Activated CD8-positive, alpha-beta memory T cell treated with anti-CD3 and anti-CD28 coated beads for 36 hours (primary cell): ENCODE measurements at places on chromosomes 13 and 19. TPM values are rescaled to one million over a fixed set of nuclear protein-coding genes. Genes with fewer than 3 reads are reported as not detected.

The PRODH2 gene
- not detected for total RNA-seq

The ZNF8 gene
- total RNA-seq = 4.4 TPM

The TLE2 gene
- 3.8 TPM for total RNA-seq

The KIR3DL1 gene
- 0.23 TPM for total RNA-seq

The SIAH3 gene
- 0.06 TPM for total RNA-seq

The CNFN gene
- not detected for total RNA-seq
